ENCODE measurements at places on chromosomes 4 and X.
A peak's percentile ranks its signal among the peaks of the same experiment; 100 is the strongest.

DNA sequence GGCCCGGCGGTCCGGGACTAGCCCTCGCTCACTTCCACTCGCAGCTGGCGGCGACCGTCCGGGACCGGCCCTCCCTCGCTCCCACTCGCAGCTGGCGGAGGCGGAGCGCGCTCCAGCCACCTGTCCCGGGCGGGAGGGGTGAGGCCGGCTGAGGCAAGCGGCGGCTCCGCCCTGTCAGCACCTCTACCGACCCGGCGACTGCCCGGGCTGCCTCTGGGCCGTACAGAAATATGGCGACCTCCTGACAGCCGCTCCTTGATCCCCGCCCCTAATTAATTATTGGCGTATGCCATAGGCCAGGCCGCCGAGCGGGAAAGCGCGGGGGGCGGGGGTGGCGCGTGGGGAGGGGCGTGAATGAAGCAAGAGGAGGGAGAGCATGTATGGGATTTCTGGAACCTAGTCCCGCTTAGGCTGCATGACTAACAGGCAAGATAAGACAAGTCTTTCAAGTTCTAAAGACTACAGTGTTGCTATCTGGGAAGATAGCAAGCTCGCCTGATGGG lies at the start of gene MORC4:
Gene MORC4, minus strand, starts transcription at position 200 of the 503 bp plus-strand sequence. CDS start 243 bp downstream, outside the sequence.
- peak; percentile 91 for DNase-seq

DNA sequence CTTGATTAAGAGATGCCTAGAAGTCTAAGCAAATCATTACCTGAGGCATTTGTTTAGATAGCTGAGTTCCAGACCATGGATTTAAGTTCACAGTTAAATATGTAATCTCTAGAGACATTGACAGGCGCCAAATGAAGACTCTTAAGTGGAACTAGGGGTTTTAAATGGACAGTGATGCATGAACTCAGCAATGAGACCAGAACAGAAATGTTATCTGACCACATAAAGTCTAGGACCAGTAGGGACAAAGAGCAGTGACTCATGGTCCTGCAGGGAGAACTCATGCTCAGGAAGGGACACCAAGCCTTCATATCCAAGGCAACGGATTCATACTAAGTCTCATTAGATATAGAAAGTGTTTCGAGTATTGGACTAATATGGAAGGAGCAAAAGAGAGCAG lies 152.3 kb downstream of the PPARGC1A start:
- no peak for DNase-seq

DNA sequence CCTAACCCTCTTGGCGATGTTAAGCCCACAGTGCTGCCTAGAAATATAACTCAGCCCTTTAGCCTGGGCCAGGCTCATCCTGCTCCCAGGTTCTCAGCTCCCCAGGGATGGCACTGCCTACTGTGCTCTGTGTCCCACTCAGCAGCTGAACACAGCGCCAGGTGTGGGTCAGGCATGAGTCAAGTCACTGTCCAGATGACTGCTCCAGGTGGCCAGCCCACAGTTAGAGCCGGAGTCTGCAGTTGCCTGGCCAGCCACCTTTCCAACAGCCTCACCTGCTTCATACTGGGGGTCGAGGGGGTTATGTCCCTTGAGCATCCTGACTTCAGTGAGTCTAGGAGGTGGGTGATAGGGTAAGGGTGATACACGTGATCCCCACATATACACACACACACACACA lies 48.4 kb downstream of the TBC1D14 start:
- DNase-seq = peak; percentile 30

GRCh38 chr4:128942607-128943006 lies 133.1 kb downstream of the JADE1 start:
- DNase-seq = no peak

DNA sequence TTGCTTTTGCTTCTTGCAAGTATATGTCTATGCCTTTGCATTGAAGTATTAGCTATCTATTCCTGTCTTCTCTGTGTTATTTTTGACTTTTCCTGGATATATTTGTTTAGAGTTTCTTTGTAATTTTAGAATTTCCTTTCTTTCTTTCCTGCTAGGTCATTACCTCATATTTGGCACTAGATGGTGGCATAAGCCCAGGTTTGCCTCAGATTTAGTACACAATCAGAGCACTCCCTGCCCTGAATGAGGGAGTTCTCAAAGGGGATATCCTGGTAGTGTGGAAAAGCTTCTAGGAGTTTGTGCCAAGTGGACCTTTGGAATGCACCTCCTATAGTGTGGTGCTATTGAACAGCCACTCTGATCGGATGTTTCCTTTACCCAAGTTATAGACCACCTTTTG lies 181.6 kb downstream of the UGT8 start:
- DNase-seq = no peak

DNA sequence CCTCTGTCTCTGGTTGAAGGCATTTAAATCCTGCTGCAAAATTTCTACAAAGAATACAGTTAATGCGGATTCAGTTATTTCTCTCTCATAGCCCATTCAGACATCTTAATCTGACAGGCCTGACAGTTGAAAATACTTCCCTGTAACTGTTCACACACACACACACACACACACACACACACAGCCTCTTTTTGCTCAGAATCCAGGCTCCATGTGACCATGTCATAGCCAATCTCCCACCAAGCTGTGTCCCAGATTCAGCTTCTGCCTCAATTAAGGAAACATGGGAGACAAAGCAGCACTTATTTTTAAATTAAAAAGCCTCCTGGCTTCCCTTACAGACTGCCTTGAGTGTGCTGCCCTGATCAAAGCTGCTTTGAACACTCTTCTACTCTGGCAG lies 49.3 kb upstream of the EFHC2 start:
- no peak for DNase-seq

- DNase-seq = no peak
These were observed 550.5 kb upstream of the FAT1 start for GRCh38 chr4:187274153-187274552.

DNA sequence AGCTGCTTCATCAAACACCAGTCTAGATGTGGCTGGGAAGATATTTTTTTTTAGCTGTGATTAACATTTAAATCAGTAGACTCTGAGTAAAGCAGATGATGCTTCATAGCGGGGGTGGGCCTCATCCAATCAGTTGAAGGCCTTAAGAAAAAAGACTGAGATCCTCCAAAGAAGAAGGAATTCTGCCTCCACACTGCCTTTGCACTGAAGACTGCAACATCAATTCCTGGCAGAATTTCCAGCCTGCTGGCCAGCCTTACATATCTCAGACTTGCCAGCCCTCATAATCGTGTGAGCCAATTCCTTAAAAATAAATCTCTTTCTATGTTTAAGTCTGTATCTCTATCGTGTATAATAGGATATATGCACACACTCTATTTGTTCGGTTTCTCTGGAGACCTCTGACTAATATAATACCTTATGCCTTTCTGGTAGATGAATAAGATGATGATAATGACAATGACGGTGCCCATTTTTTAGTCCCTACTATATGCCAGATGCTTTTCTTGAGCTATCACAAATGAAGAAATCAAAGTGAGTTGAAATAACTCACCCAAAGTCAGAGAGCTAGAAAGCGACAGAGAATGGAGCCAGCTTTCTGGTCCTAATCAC lies 66.1 kb upstream of the SOD3 start:
- no peak for DNase-seq

DNA sequence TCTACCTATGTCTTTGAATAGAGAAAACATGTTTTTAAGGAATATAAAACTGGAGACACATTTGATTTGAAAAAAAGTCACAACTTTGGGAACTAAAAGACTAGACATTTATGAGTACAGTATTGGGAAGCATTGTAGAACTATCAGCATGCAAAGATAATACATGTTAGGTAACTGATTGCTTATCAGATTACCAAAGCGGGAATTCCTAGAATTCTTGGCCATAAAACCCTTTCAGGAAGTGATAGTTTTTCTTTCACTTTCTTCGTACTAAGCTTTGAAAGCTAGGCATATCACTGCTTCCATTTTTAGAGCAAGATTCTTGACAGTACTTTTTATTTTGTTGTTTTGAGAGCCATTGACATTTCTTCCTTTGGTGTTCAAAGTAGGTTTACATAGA lies 646.6 kb upstream of the PITX2 start:
- no peak for DNase-seq

GRCh38 chrX:1012678-1013300 lies 199.7 kb downstream of the CRLF2 start:
- peak; percentile 37 for DNase-seq

DNA sequence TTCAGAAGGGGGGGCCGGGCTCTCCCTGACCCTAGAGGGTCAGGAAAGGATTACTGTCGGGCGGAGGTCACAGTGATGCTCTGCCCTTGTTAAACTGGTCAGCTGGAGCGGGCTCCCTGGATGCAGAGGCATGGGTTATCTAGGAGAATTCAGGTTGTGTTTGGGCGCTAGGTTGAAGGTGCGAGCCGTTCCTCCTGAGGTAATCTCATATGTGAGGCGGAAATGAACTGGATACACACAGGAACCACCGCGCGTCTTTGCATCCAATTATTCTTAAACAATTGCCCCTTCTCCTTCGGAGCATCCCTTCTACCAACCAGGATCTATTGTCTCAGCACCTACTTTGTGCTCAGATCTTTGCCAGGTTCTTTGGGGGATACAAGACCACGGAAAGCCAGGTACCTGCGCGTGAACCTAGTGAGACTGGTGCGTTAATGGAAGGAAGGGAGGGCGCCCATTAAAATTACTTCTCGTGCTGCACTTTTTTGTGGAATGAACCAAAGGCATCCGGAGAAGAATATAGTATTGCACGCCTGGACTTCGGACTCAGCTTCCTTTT lies 28.4 kb downstream of the HAND2 start:
- DNase-seq = no peak

GRCh38 chrX:19954335-19955096 lies 36.3 kb downstream of the BCLAF3 start:
- no peak for DNase-seq

- no peak for DNase-seq
These were observed 37.8 kb downstream of the PCDH10 start for GRCh38 chr4:133186845-133187244.

GRCh38 chr4:104591510-104591911 lies 96.8 kb upstream of the CXXC4 start:
- DNase-seq = peak; percentile 88

GRCh38 chrX:155094468-155095061 lies 23.3 kb downstream of the BRCC3 start:
- DNase-seq = peak; percentile 39

Data from kidney (tissue), 22 donors.